Naive B cell (primary cell): ENCODE measurements at places on chromosomes 12 and 14.

DNA sequence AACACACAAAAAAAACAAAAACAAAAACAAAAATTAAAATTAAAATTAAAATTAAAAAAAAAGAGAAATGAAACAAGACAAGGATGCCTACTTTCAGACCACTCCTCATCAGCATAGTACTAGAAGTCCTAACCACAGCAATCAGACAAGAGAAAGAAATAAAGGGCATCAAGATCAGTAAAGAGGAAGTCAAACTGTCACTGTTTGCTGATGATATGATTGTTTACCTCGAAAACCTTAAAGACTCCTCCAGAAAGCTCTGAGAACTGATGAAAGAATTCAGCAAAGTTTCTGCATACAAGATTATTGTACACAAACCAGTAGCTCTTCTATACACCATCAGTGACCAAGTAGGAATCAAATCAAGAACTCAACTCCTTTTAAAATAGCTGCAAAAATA lies 29.2 kb downstream of the ALG10 start:
- no peak for DNase-seq

- DNase-seq: no peak
These were observed 16.7 kb upstream of the MAP1LC3B2 start for GRCh38 chr12:116542345-116542956.

DNA sequence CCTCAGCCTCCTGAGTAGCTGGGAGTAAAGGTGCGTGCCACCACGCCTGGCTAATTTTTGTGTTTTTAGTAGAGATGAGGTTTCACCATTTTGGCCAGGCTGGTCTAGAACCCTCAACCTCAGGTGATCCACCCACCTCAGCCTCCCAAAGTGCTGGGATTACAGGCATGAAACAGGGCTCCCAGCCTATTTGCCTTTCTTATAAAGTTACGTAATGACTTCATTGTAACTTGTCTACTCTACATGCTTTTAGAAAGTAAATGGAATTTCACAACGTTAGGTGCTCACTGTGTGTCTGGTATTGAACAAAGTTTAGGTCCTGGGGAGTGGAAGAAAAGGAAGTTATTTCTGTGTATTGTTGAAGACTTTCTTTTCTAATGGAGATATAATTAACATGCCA lies 12.5 kb downstream of the CFAP251 start:
- no peak for DNase-seq

DNA sequence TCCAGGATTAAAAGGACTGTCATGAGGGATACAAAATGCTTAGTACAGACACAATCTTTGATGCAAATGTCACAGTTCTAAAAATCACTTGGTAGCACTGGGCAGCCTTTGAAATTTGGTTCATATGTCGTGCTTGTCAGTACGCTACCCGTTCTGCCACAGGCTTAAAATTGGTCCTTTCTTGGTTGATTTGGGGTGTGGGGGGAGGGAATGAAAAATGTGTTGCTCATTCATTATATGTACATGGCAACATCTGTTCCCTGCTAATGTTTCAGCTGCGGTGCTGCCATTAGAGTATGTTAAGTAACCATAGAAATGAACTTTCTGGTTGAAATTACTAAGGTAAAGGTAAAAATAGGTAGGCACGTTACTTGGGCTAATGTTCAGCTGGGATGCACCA lies 155.4 kb upstream of the ARHGAP5 start:
- DNase-seq: no peak

GRCh38 chr14:94655169-94655710 lies 43.0 kb downstream of the SERPINA3 start:
- DNase-seq: no peak

GRCh38 chr12:6450091-6450868 lies 1.6 kb upstream of the TAPBPL start:
- DNase-seq: no peak

DNA sequence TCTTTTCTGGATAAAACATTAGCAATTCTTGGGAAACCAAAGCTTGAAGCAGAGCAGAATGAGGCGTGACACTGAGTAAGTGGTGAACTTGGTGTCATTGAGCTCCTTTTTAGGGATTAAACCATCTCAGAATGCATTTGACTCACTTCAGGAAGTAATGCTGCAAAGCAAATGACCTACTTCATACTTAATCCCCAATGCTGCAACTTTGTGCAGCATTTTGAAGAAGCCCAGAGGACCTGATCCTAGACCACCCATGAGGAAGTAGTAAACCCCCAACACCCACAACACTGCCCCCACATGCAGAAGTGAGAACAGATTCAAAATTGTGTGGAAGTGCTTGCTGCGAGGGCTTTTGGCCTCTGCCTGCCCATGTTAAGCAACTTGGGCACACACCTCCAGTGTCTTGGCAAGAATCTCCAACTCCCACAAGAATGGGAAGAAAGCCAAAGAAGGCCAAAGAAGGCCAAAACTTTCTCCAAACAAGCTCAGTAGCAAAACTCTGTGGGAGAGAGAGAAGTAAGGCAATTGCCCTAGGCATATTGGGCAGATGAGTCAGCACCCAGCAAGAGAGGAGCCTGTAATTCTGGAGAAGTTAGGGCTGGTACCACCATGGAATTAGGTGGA lies 69.2 kb upstream of the ETV6 start:
- DNase-seq: no peak
